ENCODE measurements at places on chromosomes 3 and 15. TPM values are rescaled to one million over a fixed set of nuclear protein-coding genes. Genes with fewer than 3 reads are reported as not detected.
A peak's percentile ranks its signal among the peaks of the same experiment; 100 is the strongest.

The LRRIQ4 gene
- 0.07 TPM for total RNA-seq

DNA sequence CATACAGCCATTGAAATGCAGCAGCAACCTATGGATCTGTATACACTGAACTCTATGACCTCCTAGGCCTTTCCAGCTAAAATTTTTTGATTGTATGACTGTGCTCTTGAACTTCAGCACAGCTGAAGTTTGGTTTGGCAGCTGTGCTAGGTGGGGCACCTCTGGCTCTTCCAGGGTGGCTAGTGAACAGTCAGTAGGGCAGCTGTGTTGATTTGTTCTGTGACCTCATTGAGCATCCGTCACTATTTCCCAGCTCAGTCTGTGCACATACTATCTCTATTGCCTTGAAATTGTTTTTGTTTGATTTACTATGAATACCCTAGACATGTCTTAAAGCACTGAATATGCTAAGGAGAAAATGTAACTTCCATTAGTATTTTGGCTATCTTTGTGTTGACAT is 363.2 kb upstream of the NAALADL2 start:
- no peak for DNase-seq

DNA sequence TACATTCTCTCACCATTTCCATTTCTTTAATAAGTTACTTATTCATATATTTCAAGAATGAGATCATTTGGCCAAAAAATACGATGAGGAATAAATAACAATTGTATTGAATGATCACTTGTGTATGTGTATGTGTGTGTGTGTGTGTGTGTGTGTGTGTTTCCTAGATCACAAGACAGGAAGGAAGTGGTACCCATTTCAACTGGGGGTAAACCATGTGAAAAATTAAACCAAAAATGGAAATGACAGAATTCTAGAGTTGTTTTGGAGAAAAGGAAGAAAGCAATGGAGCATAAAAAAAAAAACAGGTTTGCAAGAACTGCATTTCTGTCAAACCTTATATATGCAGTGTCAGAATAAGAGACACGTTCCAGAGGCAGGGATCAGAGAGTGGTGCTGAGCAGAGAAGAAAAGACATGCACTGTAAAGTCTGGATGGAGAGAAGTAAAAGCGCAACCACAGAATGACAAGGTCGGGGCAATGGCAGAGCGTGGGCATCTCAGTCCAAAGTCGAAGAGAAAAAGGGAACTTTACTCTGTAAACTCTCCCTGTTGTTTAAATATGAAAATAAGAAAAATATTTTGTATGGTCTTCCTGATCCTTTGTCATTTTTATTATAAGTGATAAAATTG is 75.5 kb downstream of the PEX5L start:
- DNase-seq: no peak

The GNAT1 gene
- under 0.01 TPM for total RNA-seq

The AHSG gene
- total RNA-seq: not detected

DNA sequence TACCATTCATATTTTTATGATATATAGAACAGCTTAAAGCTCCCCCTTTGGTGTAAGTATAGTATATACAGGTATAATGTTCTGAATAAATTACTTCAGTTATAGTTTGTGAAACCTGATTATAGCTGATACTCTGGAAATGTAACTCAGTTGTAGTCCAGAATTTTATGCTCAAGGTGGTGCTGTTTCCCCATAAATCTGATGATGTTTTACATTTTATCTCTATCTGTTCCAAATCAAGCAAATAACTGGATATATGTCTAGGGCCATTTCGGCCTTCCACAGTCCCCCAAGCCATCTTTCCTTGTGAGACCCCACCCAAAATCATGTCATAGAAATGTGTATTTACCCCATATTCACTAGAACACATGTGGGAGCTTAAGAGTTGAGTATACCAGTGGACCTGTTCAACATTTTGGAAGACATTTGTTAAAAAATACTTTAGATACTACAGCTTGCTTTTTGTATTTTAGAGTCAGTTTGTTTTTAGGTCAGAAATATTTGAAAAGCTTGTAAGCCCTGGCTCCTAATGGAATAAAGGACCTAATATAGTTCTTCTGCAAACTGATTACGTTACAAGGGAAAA is 107.1 kb downstream of the ATG7 start:
- DNase-seq: peak; percentile 27

The DNAH1 gene
- 2.5 TPM for total RNA-seq

DNA sequence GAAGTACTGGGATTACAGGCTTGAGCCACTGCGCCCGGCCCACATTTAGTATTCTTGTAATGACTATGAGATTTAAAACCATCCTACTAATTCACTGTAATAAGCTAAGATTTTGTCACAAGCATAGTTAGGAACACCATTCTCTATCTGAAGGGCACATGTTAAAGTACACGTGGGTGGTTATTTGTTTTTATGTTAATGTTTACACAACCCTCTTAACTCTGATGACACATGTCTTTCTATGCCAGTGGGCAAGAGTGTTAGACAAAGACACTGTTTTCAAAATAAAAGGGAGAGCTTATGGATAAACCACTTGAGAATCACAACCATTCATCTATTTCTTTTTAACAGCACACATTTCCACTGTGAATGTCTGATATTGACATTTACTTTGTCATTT is 537.6 kb upstream of the IL12A start:
- no peak for DNase-seq

The WWTR1 gene
- 117 TPM for total RNA-seq

DNA sequence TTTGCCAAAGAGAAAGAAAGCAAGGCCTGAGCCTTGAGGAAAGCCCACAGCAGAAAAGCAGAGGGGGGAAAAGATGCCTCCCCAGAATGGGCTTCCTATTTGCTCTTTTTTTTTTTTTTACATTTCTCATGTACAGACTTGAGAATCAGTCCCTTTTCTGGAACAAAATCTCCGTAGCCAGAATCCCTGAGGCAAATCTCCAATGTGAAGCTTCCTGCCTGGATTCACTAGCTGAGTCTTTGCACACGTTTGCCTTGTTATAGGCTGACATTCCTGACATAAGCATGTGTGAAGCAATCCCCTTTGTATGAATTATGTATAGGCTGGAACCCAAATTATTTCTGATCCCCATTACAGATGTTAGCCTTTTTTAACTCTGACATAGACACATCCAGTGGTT is 52.2 kb upstream of the ACTL6A start:
- DNase-seq: no peak

DNA sequence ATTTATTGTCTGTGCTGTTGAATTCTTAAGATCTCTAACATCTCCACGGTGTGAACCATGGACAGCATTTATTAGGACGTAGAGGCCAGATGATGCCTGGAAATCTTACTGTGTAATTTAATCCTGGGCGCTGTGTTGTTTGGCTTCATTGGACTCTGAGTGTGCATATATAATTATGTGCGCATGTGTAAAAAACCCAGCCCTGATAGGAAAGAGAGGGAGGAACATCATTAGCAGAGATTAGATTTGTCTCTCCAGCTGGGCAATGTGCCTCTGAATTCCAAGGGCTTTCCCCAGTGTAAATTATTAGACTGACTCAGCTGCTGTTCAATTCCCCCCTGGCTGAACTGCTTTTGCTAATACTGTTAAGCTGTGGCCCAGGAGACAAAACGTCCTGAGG is 39.6 kb downstream of the MAP3K13 start:
- DNase-seq: no peak

GRCh38 chr3:184703657-184704056 is 8.2 kb downstream of the MAGEF1 start:
- no peak for DNase-seq

DNA sequence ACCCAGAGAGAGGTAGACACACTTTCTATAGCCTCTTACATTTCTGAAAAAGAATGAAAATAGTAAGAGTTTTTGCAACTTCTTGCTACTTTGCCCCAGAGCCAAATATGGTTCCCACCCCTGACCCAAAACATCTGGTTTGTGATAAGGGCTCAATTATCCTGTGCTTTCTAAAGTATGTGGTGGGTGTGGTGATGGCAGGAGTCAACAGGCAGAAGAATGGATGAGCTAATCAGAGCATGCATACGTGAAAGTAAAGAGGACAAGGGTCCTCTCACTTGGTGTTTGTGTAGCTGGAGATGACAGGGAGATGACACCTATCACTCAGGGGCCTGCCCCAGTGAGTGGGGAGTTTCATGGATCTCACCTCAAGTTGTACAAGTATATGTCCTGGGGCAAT is 19.1 kb downstream of the KBTBD8 start:
- no peak for DNase-seq

The ACKR2 gene
- not detected for total RNA-seq

The KNG1 gene
- total RNA-seq: not detected

- no peak for DNase-seq
Observed at GRCh38 chr3:140573011-140573410, 104.9 kb upstream of the TRIM42 start.

GRCh38 chr3:157551961-157552360 is 48.7 kb upstream of the VEPH1 start:
- no peak for DNase-seq

DNA sequence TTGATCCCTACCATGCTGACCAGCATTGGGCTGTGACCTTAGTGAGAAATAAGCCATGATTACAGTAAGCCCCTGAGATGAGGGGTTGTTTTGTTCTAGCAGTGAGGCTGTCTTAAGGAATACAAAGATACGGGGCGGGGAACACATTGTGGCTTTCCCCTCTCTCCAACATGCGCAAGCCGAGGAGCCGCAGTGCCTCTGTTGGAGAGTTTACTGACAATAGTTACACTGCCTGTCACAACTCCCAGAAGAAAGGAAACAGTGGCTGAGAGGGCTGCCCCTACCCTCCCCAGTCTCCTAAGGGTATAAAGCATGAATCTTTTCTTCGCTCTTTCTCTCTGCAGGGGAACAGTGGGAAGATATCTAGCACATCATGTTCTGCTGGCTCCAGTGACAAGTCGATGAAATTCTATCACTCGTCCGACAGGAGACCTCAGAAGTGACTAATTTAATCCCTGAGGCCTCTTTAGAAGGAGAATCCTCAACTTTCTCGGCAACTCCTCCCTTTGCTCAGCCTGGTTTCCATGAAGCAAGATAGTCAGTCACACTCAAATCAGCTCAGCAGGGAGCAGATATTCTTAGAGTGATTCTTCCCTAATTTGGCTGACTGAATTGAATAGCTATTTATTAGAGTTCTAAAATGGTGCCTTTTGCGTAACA is 409.0 kb upstream of the PROK2 start:
- DNase-seq: no peak

- no peak for DNase-seq
Observed at GRCh38 chr3:137304313-137305056, 346.7 kb downstream of the IL20RB start.

DNA sequence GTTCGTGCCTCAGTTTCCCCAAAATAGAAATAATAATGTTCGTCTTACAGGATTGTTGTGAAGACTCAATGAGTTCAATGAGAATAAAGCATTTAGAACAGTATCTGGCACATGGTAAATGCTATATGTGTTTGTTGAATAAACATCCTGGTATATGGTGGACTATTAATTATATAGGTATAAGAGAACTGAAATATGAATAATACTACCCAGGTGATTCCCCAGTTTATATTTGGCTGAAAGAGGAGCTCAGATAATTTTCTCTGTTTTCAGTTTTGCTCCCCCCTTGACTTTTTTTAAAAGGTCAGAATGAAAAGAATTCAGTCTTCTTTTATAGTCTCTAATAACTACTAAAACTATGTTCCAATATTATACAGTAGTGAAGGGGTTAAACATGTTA is 46.9 kb downstream of the USP8 start:
- DNase-seq: no peak

GRCh38 chr3:24272875-24273274 is 221.8 kb downstream of the THRB start:
- DNase-seq: no peak

- no peak for DNase-seq
Observed at GRCh38 chr3:21449738-21450137, 301.3 kb downstream of the ZNF385D start.

The OIP5 gene
- total RNA-seq: 13.2 TPM

- DNase-seq: no peak
Observed at GRCh38 chr3:98558100-98558827, 26.5 kb downstream of the GPR15 start.

DNA sequence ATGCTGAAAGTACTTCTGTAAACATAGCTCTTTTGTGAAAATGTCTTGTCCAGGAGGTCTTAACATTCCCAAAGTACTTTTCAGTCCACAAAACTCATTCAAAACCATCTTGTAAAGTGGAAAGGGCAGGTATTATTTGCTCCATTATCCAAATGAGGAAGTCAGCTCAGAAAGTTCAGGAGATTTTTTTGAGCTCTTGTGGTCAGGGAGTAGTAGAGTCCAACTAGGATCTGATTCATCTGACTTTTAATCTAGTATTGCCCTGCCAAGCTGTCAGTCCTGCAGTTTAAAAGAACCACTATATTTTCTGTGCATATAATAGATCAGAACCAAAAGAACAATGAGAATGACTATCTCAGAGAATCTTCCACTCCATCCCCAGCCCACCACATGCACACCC is 83.5 kb downstream of the FOXB1 start:
- no peak for DNase-seq

DNA sequence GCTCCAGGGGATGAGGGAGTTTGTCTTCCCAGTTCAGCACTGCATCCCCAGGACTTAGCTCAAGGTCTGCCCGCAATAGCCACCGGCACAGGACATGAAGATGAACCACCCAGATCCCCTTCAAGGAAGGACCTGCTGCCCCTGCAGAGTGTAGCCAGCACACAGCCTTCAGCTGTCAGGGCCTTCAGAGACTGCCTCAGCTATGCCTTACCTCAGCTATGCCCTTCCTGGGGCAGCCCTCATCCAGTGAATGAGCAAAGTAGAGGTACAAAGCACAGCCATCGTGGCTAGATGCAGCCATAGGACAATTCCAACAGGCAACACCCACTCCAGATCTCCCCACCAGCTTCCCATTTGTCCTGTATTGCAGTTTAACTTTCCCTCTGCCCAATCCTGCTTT is 291.2 kb upstream of the STT3B start:
- DNase-seq: no peak

The GOLGA8Q gene
- 0.59 TPM for total RNA-seq

- DNase-seq: no peak
Observed at GRCh38 chr3:58429657-58430056, 4.0 kb downstream of the PDHB start.

DNA sequence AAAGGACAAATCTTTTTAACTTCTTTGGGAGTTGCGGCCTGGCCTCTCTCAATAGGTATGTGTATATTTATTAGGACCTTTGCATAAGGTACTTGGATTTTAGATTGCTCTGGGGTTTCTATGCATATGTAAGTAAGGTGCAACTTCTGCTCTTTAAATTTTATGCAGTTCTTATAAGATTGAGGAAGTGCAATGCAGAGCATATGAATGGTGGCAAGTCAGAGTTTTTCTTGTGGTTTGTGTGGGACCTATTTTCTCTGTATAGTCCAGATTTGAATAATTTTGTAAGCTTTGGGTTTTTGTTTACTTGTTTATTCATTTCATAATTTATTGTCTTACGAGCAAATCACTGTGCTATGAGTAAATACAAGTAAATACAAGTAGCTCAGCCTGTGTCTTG is 101.5 kb downstream of the ATG7 start:
- no peak for DNase-seq

GRCh38 chr3:50264964-50265485 is 3.9 kb upstream of the SEMA3B start:
- no peak for DNase-seq

DNA sequence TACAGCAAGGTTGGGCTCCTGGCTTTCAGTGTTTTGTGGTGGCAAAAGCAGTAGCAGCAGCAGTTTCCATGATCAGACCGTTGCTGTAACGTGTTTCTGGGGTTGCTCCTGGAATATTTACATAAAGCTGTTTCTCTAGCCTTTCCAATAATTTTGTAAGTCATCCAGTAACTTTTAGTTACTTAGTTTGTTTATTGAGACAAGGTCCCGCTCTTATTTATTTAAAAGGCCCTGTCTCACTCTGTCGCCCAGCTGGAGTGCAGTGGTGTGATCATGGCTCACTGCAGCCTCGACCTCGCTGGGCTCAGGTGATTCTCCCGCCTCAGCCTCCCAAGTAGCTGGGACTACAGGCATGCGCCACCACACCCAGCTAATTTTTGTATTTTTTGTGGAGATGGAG is 8.8 kb upstream of the MYO5A start:
- no peak for DNase-seq
